ENCODE measurements at places on chromosomes 5 and 9.

GRCh38 chr5:52947208-52947607, 41.9 kb upstream of the ITGA2 start:
- DNase-seq: no peak

DNA sequence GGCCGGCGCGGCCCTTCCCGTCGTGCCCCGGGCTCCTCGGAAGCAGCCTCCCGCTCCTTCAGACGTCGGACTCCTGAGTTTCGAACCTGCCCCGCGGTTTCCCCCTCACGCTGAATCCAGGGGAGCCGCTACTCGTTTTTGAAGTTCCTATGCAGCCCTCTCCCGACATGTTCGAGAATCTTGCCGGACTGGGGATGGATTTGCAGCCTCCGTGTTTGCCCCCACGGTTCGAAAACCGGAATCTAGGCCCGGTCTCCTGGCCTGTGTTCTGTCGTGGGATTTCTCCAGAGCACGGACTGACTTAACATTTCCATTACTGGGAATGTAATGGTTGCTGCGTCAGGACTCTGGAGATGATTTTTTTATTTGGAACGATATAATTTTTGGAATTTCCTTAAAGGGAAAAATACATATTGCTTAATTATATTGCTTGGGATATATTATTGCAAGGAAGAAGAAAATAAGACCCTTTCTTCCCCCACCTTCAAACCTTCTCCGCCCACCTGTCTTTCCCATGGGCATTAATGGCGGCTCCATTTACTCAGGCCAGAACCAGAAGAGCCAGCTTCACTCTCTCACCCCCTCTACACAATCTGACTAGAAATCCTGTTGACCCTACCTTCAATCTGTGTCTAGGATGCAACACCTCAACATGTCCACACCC, 8.5 kb upstream of the MGAT1 start:
- DNase-seq: no peak

- no peak for DNase-seq
Observed at GRCh38 chr5:36450229-36451014, 148.7 kb upstream of the RANBP3L start.

GRCh38 chr5:141567513-141568117, 51.2 kb downstream of the DIAPH1 start:
- DNase-seq: no peak
